CD4-positive, alpha-beta T cell treated with Interleukin-12 subunit alpha and Interleukin-12 subunit beta, for 1 hour (primary cell): ENCODE measurements at places on chromosomes 1 and 21.

DNA sequence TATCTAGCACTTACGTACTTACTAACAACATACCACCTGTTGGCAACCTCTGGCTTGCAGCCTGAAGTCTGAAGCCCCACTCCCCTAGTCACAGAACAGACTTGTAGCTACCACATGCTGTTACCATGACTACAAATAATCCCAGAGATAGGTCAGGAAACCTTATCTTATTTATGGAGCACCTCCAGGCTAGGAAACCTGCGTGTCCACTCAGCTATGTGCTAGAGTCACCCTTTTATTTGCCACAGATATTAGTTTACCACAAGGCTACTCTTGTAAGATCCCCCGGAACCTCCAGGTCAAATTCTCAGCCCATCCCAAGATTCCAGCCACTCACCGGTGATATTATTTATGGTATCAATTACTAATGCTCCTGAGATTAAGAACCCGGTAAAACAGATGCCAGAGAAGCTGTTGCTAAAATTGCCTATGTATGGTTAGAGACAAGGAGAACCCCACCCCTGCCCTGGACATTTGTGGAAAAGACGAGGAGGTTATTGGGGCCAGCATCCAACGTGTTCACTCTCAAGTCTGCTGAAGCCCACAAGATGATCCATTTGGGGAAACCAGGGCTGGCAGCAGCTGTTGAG lies 116.5 kb downstream of the TBX15 start:
- no peak for DNase-seq

DNA sequence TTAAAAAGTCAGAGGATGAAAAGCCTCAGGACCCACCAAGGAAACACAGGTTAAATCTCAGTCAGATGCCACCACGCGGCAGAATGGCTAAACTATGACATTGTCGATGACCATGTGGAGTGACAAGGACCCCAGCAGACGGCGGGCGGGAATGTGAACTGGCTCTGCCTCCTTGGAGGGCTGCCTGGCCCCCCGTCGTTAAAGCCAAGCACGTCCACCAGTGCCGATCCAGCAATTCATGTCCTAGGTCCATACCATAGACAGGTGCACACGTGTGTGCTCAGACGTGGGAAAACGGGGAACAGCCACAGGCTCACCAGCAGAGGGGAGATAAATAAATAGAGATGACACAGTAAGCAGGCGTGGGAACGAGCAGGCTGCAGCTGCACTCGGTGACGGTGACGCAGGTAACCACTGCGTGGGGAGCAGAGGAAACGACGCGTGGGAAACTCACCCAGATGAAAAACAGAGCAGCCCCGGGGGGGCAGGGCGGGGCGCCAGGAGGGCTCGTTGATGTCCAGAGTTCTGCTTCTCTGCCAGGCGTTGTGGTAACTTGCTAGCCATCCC lies 28.3 kb upstream of the PCBP3 start:
- peak; percentile 90 for DNase-seq

- DNase-seq: no peak
Observed at GRCh38 chr1:181513786-181514297, 30.5 kb downstream of the CACNA1E start.

DNA sequence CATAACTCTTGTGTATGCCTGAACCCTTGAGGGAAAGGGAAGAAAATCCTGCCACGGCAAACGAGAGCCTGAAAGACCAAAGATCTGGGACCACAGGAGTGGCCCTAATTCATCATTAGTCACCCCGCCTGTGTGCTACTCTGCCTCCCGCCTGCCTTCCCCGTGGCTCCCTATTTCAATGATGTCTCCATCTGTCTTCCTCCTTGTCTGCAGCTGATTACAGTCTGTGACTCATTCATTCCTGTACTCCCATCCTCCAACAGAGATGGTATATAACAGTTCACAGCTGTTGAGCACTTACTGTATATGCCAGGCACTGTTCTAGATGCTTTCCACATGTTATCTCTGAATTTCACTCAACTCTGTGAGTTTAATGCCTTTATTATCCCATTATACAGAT lies 96.6 kb downstream of the SEC16B start:
- DNase-seq: no peak

GRCh38 chr1:169060919-169061639 lies 45.4 kb upstream of the ATP1B1 start:
- DNase-seq: no peak

- DNase-seq: no peak
Observed at GRCh38 chr1:46530791-46531409, 20.5 kb downstream of the KNCN start.

GRCh38 chr1:119266858-119267257 lies 101.7 kb upstream of the HAO2 start:
- no peak for DNase-seq

- DNase-seq: peak; percentile 2
Observed at GRCh38 chr1:153597206-153597605, 15.7 kb downstream of the S100A16 start.

GRCh38 chr1:40679165-40679953 lies 12.1 kb upstream of the NFYC start:
- no peak for DNase-seq

DNA sequence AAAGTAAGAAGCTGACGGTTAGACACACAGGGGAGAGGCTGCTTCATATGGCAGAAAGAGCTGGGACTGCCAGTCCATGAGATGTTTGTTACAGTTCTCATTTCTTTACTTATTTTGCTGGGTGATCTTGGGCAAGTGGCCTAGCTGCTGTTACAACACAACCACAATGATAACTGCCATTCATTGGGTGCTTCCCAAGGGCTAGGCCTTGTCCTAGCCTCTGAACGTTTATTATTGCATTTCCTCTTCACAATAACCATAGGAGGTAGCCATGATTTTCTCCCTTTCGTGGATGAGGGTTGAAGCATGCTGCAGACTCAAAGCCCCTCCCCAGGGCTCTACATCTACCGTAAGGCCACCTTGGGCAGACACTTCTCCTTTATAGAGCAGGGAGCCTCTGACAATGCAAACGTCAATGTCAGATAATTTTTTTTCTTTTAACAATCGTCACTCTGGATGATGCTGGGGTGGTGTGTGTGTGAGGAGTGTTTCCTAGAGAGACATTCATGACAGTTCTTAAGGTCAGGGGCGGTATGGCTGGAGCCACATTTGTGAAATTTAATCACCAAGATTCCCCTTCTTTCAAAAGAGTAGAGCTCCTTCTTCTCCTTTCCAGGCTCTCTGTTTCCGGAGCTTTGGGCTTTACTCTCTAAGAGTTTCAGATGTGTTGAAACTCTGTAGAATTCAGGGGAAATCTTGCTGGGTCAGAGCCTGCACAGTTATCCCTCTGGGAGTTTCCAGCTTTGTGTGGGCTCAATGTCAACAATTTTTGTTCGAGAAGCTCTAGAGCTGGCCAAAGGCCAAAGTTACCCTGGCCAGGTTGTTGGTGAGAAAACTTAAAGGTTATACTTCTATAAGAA lies 138.5 kb upstream of the SGIP1 start:
- DNase-seq: no peak

- DNase-seq: no peak
Observed at GRCh38 chr21:40140675-40141074, 273.4 kb downstream of the PCP4 start.

GRCh38 chr1:238647877-238648276 lies 738.5 kb upstream of the CHRM3 start:
- DNase-seq: no peak

- no peak for DNase-seq
Observed at GRCh38 chr1:100713626-100714025, 5.9 kb upstream of the VCAM1 start.

DNA sequence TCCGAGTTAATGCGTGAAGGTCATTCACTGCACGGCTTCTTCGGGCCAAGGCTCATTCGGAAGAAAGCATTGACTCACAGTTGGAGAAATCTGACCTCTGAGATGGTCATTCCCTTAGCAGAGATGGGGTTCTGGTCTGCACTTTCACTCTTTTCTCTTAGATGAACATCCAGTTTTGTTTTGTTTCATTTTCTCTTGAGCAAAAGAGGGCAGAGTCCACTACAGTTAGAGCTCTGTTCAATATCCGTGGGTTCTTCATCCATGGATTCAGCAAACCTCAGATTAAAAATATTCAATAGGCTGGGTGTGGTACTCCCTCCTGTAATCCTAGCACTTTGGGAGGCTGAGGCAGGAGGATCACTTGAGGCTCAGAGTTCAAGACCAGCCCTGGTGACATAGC lies 57.4 kb upstream of the SIPA1L2 start:
- DNase-seq: no peak

GRCh38 chr1:178609015-178609414 lies 96.1 kb downstream of the TEX35 start:
- DNase-seq: no peak

- no peak for DNase-seq
Observed at GRCh38 chr1:51341876-51342496, 11.6 kb upstream of the TTC39A start.

DNA sequence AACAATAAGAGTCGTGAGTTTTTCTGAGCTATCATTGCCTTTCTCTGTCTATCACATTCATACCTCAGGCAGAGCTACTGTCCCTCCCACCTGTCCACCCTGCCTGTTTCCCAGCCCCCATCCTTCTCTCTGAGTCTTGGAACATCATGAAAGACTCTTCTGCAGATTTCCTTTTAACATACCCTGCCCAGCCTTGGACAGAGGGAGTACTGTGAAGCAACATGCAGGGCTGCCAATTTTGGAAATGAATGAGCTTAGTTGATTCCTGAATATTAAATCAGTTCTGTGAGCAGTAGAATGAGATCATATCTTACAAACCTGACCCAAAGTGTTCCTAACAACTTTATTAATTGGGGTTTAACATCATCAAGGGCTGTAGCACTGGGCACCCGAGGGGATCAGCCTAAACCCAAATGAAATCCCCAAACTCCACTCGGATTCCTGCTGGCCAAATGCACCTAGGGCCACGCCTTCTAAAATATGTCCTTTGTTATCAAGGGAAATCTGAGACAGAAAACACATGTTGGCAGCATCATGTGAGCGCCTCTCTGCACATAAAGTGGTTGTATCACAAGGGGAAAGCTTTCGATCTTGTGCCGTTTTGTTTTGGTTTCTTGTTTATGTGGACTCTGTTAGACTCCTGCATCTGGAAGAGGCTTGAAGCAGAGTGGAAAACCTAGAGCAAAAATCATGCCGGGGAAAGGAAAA lies 357.6 kb downstream of the KIF26B start:
- DNase-seq: no peak

DNA sequence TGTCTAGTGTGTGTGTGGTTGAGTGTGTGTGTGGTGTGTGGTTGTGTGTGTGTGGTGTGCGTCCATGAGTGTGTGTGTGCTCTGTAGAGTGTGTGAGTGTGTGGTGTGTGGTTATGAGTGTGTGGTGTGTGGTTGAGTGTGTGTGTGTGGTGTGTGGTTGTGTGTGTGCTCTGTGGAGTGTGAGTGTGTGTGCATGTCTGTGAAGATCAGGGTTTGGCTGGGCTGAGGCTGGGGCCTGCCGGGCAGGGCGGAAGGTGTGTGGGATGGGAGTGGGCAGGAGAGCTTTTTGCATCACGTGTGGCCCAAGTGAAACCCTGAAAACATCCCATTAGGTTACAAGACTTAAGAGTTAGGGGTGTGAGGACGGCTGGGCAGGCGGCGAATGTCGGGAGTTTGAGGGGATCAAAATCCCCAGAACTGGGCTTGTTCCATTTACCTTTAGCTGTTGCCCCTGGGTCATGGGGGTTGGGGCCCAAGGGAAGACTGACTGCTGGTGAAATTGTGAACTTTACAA lies 2.9 kb upstream of the FCMR start:
- peak; percentile 50 for DNase-seq

DNA sequence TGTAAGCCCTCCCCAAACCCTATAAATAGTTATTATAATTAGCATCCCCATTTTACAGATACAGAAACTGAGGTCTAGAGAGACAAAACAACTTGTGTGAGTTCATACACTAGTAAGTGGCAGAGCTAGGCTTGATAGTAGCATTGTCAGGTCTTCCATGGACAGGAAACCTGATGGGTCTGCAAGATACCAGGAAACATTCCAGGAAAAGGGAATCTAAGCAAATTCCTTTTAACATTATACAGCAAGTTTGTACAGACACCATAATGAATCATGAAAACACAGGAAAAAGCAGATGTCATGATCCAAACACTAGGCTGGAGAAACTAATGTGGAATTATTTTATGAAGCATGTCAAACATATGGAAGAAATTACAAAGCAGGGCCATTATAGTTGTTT lies 89.1 kb upstream of the KCNK2 start:
- no peak for DNase-seq

GRCh38 chr1:65330822-65331221 lies 21.5 kb downstream of the DNAJC6 start:
- DNase-seq: no peak

- DNase-seq: no peak
Observed at GRCh38 chr1:210629276-210629675, 300.6 kb downstream of the HHAT start.

GRCh38 chr1:42793824-42794223 lies 9.0 kb downstream of the TMEM269 start:
- no peak for DNase-seq

DNA sequence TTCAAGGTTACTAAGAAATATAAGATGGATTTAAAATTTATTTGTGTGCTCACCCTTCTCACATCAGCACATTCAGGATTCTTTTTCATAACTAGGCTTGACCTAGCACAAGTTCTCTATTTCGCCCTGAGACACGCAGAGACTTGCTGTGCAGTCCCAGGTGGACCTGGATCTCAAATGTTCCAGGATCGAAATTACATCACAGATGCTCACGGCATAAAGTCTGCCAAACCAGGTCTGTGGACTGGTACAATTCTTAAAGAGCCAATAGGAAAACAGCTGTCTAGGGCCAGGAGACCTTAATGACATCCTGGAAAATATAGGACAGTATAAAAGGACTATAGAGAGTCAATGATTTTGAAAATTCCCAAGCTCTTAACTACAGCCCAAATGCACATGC lies 2.2 kb downstream of the PGBD5 start:
- DNase-seq: no peak

DNA sequence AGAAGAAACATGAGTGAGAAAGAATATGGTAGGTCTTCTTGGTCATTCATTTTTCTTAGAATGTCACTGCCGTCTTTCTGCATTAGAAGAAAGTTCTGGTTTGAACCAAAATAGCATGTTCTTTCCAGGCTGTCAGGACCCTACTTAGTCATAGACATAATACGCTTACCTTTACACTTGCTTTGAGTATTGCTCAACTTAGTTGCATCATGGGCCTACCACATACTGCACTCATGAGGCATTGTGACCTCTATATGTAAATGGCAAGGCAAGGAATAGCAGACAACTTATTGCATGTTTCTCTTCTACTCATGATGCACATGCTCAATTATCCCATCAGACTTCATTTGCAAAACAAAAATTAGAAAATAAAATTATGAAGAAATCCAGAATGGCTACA lies 415.0 kb downstream of the HLX start:
- no peak for DNase-seq
